ENCODE measurements at places on chromosomes 1 and 21.

GRCh38 chr1:9490605-9491339 lies 48.5 kb upstream of the SLC25A33 start:
- peak; percentile 57 for DNase-seq

DNA sequence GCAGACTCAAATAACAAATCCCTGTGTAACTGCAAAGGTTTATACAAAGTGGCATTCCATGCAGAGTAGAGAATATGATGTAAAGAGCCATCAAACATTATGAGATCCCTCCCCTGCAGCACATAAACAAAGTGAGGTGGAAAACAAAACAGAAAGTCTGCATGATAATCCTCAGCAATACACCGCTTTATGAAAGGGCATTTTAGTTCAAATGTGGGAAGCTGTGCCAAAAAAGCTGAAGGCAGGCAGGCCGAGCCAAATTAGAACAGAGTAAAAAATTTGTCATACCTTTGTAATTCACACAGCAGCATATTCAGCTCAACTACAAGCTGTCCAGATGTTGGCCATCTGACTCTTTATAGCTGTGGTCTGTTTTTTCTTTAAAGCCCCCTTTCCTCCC lies 113.5 kb downstream of the LHX9 start:
- no peak for DNase-seq

- peak; percentile 17 for DNase-seq
These were observed 2.2 kb upstream of the RHEX start for GRCh38 chr1:206050655-206051235.

- no peak for DNase-seq
These were observed 28.7 kb upstream of the RD3 start for GRCh38 chr1:211520641-211521040.

DNA sequence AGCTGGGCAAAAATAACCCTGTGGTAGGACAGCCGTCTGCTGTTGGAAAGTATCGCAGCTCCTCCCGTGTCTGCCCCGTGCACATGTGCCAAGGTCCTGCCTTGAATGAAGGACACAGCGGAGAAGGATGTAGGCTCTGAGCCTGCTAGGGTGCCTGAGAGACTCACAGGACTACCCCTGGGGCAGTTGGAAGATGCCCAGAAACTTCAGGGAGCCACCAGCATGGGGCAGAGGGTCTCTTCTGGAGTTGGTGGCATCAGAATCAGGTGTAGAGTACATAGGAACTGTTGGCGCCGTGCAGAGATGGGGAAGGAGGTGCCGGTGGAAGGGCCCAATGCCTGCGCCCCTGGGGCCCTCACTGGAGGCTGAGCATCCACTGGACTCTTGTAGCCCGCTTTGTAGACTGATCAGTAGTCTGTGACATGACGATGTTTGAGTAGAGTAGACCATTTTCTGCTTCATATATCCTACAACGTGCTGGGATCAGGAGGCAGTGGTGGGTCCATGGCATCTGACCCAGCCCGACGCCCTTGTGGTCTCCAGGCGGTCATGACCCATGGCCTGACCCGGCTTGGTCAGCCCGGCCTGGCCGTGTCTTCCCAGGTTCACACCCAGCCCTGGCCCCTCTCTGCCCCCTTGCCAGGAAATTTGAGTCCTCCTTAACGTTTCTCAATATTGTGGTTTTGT lies 5.3 kb upstream of the C1orf174 start:
- DNase-seq, result no peak

DNA sequence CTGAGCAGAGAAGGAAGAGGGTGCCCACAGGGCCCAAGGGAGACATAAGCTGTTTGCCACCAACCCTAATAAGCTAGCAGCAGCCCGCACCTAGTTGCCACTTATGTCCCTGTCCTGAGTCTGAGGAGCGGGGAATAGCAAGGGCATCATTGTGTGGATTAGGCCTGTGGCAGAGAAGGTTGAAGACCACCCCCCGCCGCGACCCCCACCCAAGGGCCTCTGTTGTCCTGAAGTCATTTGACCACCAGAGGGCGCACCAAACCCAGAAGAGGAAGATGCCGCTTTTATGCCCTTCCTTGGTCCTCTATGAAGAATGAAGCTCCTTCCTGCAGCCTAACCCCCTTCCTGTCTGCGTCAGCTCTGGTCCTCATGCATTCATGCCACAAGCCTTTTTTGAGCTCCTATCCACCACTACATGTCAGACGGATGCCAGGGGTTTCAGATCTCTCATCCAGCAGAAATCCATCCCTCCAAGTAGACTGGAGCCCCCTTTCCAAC lies 16.6 kb downstream of the RHBG start:
- DNase-seq, result peak; percentile 37

DNA sequence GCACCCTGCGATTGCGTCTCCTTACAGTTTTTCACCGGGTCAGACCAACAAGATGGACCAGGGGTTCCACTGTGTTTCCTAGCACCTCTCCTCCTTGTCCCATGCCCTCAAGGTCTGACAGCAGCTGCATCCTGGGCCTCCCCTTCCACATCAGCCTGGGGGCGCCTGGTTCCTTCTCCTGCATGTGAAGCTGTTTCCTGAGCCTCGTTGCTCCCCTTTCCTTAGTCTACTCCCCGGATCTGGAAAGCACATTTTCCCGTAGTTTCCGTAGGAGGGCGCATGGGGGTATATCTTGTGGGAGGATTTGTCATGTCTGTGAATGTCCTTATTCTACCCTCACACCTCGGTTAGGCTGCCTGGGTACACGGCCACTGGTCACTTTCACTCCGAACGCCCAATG lies 6.1 kb downstream of the PRDM15 start:
- no peak for DNase-seq

DNA sequence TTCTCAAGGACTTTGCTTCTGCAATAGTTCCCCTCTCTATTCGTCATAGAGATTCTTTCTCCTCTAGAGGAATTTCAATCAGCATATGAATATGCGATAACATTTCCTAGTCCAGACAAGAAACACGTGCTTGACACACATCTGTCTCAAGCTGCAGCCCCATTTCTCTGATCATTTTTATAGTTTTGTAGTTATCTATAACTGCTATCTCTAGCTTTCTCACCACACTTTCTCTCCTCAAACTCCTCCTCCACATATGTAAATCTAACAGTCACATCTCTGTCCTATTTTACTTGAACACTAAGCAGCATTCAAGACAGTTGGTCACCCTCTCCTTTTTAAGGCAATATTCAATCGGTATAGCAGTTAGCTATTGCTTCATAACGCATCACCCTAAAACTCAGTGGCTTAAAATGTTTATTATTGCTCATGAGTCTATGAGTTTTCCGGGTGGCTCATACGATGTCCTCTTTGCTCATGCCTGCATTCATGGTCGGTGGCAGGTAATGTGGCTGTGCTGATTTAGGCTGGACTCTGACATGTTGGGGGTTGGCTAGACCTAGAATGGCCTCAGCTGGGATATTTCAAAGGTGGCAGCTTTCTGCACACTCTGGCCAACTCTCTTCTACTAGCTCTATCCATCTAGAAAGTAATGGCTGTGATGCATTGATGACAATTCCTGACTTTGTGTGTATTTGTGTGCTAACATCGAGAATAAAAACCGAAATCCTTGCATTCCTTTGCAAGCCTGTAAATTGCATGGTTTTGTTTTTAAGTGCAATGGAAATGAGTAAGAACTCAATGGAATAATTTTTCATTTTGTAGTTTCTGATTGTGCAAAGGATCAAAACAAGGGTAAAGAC lies 20.6 kb downstream of the ATP6V1G3 start:
- no peak for DNase-seq

DNA sequence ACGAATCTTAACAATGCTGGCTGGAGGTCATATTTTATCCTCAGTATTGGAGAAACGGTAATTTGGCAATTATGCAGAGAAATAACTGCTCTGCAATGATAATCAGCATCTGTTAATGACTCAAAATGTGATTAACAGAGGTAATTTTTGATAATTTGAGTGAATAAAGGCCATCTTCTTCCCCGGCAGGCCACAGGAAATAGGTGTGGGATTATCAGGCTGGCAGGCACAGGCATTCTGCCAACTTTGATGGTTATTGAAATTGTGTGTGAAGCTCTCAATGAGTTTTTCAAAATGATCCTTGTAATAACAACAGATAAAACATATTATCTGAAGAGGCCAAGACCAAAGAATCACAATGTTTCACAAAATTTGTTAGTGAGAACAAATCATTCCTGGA lies 309.0 kb downstream of the PTGER3 start:
- no peak for DNase-seq

DNA sequence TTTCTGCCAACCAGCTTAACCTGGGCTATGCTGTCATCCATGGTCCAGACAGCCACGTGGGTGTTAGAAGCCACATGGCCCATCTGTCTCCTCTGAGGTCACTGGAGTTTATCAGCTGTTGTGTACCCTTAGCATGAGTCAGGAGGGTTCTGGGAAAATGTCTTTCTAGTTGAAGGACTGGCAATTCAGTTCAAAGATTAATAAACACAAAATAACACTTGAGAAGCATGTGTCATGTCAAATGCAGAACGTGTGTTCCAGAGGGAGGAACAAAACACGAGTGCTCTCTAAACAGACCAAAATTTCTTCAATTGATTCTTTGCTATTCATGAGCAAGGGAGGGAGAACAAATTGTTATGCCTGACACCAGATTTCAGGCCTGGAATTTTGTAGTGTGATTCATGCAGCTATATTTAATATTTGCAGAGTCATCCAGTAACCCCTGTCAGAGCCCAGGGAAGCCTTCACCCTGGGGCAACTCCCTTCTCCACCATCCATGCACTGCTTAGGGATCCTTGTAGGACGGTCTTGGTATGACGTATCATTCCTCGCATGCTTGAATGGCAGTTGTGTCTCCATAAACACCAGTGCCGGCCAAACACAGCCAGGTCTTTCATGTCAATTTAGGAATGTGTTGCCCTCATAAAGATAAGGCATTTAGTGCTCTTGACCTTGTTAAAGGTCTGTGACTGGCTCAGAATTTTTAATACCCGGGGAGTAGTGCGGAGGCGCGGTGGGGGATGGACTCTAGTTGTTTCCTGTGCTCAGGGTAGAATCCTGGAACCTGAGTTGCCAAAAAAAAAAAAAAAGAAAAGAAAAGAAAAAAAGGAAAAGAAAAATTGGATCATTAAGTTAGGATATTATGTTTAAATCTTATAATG lies 27.7 kb upstream of the DYRK1A start:
- DNase-seq, result no peak

DNA sequence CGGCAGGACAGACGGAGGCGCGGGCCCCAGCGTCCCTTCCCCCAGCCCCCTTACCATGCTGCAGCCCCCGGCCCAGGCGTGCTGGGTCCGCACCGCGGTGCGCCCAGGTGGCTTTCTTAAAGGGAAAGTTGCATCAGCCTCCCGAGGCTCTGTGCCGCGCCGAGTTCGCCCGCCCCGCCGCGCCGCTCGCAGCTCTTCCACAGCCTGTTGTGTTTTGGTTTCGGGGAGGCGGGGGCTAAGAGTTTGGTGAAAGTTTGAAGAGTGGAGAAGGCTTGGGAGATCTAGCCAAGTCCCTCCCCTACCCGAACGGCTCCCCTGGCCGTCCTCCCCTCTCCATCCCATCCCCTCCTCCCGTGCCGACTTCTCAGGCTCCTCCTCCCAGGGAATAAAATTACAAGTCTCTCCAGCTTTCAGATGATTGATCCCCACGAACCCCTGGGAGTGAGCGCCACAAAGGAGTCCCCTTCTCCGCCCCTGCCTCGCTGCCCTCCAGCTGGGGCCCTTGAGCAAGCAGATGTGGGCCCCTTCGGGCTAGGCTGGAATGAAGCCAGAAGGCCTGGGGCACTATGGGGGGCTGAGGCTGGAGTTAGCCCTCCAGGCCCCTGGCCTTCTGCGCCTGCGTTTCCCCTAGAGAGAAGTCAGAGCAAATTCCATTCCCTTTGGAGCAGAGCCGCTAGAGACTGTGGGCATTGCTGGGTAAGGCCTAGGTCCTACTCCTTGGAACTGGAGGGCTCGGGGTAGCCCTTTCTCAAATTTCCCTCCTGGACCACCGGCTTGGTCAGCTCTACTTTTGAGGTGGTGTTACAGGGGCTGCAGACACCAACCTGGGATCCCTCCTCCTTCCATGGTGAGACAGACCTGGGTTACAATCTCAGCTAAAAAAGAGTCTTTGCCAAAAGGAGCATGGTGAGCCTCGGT lies at the start of gene SLC6A9:
Gene SLC6A9, minus strand, starts transcription at position 211 of the 918 bp plus-strand sequence. CDS start 7,185 bp downstream, outside the sequence.
- DNase-seq, result peak; percentile 25

GRCh38 chr1:158059984-158060383 lies 66.5 kb downstream of the KIRREL1 start:
- no peak for DNase-seq

DNA sequence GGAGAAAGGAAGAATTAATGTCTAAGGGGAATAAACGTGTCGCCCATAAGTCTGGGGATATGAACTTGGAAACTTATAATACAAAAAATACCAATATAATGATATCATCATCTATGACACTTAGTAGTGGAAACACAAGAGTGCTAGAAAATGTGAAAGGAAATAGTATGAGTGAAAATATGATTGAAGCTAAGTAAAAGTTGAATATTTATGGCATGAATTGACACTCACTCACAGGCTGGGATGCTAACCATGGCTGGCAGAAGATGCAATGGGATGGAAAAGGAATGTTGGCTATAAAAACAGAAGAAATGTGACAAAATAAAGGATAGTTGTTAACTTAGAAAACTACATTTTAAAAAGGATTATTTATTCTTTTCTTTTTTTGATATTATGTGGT lies 120.1 kb downstream of the XPR1 start:
- DNase-seq, result no peak

- DNase-seq, result no peak
These were observed 291.5 kb downstream of the FAM72C start for GRCh38 chr1:143680304-143680703.

DNA sequence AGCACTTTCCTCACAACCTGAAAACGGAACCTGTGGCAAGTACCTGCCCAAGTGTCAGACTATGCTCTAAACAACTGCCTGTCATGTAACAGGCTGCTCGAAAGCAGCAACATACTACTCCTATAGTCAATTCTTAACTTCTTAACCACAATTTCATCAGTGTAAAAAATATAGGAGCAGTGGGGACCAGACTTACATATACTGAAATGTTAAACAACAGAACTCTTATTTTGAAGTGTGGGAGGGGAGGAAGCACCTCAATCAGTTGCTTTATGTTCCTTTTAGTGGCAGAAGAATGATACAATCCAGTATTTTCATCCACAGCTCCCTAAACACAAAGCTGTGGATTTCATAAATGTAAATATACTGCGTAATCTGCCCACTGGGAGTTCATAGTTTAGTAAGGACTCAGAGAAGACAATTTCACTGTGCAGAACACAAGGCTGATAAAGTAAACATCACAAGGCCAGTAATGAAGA lies 44.2 kb downstream of the WLS start:
- no peak for DNase-seq

GRCh38 chr1:234716908-234717375 lies 107.0 kb upstream of the IRF2BP2 start:
- DNase-seq, result no peak

- DNase-seq, result no peak
These were observed 153.5 kb upstream of the COL6A1 start for GRCh38 chr21:45827881-45828579.
